ENCODE measurements at places on chromosomes 4 and X.

DNA sequence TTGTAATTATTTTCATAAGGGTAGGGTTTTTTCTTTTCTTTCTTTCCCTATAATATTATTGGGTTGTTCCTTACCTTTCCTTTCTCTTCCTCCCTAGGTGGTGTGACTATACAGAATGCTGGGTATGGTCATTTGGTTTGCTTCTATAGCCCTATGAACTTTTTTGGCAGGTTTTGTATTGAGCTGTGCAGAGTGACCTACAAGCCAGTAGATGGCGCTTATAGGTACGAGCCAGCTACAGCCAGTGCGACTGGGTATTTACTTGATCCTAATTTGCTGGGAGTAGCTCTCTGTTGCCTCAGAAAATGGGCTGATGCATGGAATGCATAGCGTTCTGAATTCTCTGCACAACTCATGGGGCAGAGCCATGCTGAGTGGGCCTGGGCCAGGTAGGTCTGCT is 423.3 kb downstream of the MAGEE1 start:
- no peak for DNase-seq

GRCh38 chr4:23234716-23235115 is 542.0 kb downstream of the GBA3 start:
- DNase-seq, result no peak

DNA sequence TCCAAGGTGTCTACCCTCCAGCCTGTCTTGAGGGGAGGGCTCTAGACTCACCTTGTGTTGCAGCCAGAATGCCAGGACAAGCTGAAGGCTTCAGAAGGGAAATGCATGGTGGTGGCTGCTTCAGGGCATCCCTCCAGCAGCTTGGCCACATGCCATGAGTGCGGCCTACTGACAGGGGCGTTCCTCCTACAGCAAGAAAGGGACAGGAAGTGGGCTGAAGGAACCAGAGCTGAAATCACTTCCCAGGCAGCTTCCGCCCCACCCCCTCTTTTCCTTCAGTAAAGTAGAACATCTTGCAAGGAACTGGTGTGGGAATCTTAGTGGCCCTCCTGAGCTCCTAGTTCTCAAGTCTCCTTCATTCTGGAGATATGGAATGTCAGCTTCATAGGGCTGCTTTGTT is 167.5 kb upstream of the DGKK start:
- no peak for DNase-seq

- no peak for DNase-seq
Measured at GRCh38 chr4:146190456-146190855, 14.9 kb downstream of the LSM6 start.

DNA sequence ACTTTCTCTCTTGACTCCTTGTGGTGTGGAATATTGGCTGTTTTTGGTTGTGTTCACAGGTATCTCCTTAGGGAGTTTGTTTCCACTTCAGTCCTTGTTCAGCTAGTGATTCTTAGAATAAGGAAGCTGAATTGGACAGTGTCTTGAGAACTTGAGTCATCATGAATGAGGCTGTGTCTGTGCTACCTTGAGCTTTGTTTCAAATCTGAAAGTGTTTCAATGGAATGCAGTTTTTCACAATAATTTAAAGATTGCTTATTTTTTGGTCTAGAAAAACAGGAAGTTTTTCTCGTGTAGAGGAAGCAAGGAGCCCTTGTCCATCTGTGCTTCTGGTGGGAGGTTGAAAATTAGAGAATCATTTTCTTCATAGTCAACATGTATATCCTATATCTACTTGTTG is 76.5 kb downstream of the ZNF518B start:
- no peak for DNase-seq

DNA sequence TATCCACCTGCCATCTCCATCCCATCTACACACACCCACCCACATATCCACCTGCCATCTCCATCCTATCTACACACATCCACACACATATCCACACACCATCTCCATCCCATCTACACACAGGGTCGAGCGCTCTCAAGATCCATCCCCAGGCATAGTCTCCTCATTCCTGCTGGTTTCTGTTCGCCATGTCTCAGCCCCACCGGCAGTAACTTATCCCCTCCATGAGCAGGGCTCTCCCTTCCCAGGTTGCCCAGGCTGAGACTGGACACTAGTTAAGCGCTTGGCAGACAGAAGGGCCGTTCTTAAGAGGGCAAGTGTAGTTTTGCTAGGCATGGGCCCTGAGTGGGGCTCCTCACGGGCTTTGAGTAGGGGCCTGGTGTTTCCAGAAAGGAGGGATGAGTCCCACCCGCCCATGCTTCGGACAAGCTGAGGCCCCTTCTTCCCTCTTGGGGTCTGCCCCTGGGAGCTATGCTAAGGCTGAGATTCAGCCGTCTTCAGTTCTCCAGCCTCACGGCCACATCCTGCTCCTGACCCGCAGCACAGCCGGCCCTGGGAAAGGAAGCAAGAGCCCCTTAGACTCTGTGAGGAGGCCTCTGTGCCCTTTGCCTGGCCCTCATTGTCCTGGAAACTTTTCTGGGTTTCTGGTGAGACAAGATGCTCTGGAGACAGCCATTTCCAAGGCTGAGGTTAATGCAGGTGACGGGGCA is 20.4 kb downstream of the TMEM271 start:
- DNase-seq, result no peak

DNA sequence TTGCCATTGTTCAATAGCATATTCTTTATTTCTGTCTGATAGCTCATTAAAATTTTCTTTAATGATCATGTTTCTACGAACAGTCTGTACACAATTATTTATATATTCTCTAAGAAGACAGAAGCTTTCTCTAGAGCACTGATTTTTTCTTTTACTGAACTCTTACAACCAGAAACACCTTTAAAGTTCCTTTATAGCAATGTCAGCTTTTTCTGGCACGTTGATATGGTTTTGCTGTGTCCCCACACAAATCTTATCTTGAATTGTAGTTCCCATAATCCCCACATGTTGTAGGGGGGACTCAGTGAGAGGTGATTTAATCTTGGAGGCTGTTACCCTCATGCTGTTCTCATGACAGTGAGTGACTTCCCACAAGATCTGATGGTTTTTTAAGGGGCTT is 299.4 kb downstream of the PPARGC1A start:
- DNase-seq, result no peak

DNA sequence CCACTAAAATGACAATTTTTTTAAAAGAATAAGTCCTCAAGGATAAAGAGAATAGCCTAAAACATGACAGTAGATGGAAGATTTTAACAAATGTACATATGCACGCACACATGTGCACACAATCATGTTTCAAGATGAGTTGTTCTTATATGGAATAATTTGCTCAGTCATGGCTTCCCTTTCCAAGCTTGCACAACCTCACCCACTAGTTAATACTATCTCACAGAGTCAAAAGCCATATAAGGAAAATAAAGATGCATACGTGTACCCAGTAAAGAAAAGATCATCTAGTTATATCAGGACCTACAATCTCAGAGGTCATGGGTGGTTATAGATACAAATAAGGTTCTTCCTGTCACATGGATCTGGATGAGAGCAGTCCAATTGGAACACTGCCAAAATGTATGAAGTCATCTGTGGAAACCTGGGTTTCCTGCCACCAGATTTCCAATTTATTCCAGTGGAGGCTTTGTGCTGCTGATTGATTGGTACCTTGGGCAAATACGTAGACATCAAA is 56.1 kb downstream of the FAM13A start:
- no peak for DNase-seq

DNA sequence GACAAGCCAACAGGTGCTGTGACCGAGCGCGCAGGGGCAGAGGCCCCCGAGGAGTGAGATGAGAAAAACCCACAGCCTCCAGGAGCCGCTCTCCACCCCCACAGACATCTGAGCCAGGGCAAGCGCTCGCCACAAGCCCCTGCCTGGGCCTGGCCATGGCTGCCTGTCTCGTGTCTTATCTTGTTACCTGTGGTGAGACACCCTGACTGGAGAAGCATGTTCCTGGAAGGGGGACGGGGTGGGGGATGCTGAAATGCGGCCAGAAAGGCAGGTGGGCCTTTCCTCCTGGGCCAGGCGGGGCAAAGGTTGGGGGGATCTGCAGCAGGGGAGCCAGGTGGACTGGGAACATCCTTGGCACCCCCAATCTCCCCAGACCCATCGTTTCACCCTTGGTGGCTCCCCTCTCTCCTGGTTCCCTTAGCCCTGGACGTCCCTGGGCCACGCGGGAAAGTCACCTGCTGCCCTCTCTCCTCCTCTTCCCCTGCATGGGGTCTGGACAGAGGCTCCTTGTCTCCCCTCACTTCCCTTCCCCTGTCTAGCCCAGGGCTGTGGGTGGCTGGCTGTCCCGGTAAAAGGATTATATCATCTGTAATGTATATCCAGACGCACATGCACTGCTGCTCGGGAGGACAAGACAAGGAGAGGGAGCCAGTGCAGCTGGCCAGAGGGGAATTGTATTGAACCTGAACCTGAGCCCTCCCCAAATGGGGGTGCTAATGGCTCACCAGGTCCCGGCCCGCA is 8.4 kb upstream of the DUSP9 start:
- no peak for DNase-seq

- DNase-seq, result no peak
Measured at GRCh38 chrX:48848847-48849246, 13.4 kb upstream of the PCSK1N start.

GRCh38 chr4:8355864-8356565 is 84.5 kb downstream of the ACOX3 start:
- DNase-seq, result no peak

DNA sequence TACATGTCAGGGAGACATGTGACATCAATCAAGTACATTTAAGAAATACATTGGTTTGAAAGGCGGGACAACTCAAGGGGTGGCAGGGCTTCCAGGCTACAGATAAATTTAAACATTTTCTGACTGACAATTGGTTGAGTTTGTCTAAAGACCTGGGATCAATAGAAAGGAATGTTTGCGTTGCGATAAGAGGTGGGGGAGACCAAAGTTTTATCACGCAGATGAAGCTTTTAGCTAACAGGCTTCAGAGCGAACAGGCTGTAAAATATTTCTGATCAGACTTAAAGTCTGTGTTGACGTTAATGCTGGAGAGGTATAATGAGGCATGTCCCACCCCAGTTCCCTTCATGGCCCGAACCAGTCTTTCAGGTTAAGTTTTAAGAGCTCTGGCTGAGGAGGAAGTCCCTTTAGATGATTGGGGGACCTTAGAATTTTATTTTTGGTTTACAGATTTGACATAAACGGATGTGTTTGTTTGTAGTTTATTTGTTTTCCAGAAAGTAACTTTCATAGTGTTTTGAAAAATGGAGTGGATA is 346.7 kb upstream of the RASGEF1B start:
- DNase-seq, result no peak

GRCh38 chrX:153967536-153968224 is 3.9 kb downstream of the HCFC1 start:
- peak; percentile 51 for DNase-seq

DNA sequence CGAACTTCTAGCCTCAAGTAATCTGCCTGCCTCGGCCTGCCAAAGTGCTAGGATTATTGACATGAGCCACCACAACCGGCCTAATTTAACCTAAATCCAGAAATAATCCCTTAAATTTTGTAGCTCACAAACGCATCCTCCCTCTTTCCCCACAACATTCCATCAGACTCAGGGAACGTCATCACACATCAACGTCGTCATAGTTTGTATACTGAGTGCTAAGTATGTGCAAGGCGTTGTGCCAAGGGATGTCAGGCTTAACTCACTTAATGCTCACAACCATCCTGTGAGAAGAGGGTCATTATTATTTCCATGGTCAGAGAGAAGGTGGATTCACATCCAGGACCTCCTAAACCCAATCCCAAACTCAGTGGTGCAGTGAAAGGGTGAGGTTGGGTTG is 9.6 kb upstream of the GSX2 start:
- DNase-seq, result no peak

DNA sequence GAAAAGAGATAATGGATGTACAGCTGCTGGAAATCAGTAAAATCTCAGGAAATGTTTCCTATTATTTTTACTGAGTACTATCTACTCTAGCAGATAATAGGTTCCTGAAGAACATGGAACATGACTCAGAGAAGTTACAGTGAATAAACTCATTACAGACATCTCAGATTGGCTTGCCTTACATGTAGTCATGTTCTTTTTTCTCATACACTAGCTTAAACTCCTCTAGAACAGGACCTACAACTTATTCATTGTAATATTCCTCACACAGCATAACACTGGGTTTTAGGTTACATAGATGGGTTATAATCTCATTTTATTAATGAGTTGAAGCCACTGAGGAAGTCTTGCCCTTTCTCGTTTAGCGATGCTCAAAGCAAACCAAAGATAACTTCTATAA is 86.9 kb upstream of the BMP2K start:
- no peak for DNase-seq

GRCh38 chr4:113468165-113469022 is 293.1 kb downstream of the CAMK2D start:
- no peak for DNase-seq

- no peak for DNase-seq
Measured at GRCh38 chr4:151324752-151325110, 674 bp downstream of the SH3D19 start.

GRCh38 chr4:107935246-107935645 is 3.9 kb downstream of the CYP2U1 start:
- DNase-seq, result no peak

All from CD4-positive, alpha-beta T cell treated with Interleukin-1 beta for 1 hour (primary cell).